ENCODE measurements at places on chromosomes 6 and 20. TPM values are rescaled to one million over a fixed set of nuclear protein-coding genes. Genes with fewer than 3 reads are reported as not detected.
A peak's percentile ranks its signal among the peaks of the same experiment; 100 is the strongest.

DNA sequence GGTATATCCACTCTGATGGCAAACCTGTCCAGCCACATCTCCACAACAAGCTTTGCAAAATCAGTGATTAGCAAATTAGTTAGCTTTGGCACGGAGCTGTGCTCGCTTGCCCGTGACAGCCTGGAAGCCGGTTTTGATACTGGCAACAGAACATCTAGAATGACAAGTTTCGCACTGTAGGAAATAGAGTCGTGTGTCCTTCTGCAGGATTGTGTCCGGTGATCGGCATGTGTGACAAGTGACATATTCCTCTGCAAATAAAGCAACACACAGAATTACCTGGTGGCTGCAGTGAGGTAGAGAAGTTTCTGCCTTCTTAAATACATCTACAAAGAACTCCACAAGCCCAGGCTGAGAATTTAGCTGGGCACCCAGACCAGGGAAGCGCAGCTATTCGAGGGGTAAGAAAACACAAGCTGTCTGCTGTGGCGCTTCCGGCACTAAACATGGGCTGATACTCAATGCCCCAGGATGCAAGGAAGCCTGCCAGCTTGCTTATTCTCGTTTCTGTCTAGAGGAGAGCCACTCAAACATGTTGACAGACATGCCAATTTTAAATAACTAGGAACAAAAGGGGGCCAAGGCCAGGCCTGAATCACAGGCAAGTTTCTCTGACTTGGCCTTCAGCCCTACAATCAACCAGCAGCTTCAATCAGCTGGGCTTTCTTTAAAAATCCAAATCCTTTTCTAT, 22.2 kb downstream of the EIF2S2 start:
- peaks cover 8% of the 10 kb centered on the region for H3K4me1 ChIP-seq
- H3K27ac ChIP-seq = peak overlapping the region; percentile 31
- peaks cover 34% of the 10 kb centered on the region for H3K36me3 ChIP-seq
- no peak for DNase-seq
- H3K27me3 ChIP-seq = no peaks in the 10 kb centered on the region
- no peak overlapping the region for H3K4me3 ChIP-seq

Gene IRF4
- 95.1 TPM for total RNA-seq

DNA sequence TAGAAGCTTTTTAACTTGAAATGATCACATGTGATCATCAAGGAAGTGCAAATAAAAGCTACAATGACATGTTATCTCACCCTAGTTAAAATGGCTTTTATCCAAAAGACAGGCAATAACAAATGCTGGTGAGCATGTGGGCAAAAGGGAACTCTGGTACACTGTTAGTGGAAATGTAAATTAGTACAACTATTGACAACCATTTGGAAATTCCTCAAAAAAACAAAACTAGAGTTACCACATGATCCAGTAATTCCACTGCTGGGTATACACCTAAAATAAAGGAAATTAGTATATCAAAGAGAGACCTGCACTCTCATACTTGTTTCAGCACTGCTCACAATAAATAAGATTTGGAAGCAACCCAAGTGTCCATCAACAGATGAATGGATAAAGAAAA, 108.7 kb downstream of the HTR1B start:
- no peak overlapping the region for H3K27ac ChIP-seq
- H3K4me1 ChIP-seq = no peaks in the 10 kb centered on the region
- no peak for DNase-seq
- H3K27me3 ChIP-seq = no peaks in the 10 kb centered on the region

DNA sequence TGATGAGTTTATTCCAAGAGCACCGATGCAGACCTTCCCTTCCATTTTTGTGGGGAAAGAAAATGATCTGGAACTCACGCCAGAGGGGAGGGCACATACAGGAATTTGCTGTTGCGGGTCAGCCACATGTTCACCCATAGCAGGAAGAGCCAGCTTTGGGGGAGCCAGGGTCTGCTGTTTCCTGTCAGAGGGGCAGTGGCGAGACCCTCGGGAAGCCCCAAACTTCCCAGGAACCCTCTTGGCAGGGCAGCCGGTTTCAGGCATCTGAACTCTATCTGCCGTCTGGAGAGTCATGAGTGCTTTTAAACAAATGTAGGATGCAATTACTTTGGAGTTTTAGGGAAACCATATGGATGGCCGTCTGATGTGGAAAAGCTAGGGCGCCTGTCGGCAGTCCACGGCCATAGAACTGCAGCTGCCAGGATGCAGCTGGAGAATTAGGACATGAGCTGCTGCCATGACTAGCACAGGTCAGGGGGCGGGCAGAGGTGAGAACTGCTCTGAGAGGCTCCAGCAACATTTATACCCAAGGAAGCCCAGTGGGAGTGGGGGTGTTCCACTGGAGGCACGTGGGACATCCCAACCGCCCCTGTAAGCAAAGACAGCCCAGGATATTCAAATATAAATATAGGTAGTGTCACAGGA, 14.8 kb upstream of the SERPINB9 start:
- no peak overlapping the region for H3K4me3 ChIP-seq
- peaks cover 6% of the 10 kb centered on the region for H3K36me3 ChIP-seq
- DNase-seq = no peak
- peaks cover 16% of the 10 kb centered on the region for H3K4me1 ChIP-seq
- no peak overlapping the region for H3K27ac ChIP-seq

DNA sequence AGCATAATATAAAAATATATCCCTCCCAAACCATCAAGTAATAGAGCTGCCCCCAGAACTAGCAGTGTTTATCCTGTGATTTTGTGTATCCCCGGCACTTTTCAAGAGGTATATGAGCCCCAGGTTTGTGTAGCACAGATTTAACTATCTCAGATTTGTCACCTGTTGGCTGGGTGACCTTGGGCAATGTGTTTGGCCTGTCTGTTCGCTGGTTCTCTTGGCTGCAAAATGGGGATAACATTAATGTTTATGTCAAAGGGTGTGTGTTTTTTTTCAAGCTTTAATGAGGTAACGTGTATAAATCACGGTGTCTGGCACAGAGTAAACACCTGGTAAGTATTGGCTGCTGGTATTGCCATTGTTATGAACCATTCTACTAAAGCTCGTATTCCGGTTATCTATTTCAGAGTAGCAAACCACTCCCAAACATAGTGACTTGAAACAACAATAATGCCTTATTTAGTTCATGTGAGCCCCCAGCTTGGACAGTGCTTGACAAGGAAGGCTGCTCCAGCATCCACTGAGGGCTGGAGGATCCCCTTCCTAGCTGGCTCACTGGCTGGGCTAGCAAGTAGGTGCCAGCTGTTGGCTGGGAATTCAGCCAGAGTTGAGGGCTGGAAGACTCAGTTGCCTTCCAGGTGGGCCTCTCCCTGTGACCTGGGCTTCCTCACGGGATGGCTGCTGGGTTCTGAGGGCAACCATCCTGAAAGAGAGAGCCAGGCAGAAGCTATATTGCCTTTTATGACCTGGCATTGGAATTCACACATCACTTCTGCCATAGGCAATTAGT, 36.2 kb downstream of the PDRG1 start:
- peaks cover 2% of the 10 kb centered on the region for H3K27me3 ChIP-seq
- no peaks in the 10 kb centered on the region for H3K4me1 ChIP-seq
- H3K36me3 ChIP-seq = no peaks in the 10 kb centered on the region
- no peak overlapping the region for H3K27ac ChIP-seq
- H3K4me3 ChIP-seq = no peak overlapping the region

GRCh38 chr6:11631539-11631938, 94.0 kb downstream of the TMEM170B start:
- no peak overlapping the region for H3K27ac ChIP-seq
- H3K4me3 ChIP-seq = no peak overlapping the region
- no peaks in the 10 kb centered on the region for H3K4me1 ChIP-seq
- no peak for DNase-seq

All from activated naive CD8-positive, alpha-beta T cell treated with anti-CD3 and anti-CD28 coated beads, Interleukin-2, amount 10 ng/mL, durations not matched to agents 7 days and 5 days (primary cell).